ENCODE measurements at places on chromosomes 3 and 15.

DNA sequence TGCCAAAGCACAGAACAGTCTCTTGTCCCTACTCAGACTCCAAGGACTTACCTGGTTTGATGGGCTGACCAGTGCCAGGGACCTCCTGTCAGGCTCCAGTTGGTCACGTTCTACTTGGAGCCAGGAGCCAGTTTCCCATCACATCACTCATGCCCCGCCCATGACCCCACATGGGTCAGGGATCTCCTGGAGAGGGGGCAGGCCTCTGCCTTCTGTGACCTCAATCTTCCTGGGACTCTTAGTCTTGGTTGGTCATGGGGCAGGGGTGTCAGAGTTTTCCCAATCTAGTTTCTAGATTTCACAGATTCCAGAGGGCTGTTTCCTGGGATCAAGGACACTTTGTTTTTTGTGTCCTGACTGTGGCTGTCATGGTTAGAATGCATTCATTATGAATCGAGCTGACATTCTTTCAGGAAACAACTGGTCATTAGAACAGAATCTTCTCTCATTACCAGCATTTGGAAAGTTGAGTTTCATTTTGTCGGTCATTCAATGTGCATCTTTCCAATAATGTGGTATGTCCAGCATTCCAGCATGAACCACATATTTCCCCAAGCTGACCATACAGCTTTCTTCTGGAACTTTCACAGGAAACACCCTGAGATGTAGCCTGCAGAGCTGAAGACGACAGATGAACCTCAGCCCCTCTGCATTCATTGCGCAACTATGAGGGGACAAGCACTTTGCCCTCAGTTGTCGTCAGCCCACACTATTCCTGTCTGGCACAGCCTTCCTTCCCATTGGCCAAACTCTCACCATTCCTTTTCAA lies 19.8 kb downstream of the CYP19A1 start:
- DNase-seq: no peak

- no peak for DNase-seq
Observed at GRCh38 chr3:44111482-44111881, 130.2 kb upstream of the TOPAZ1 start.

DNA sequence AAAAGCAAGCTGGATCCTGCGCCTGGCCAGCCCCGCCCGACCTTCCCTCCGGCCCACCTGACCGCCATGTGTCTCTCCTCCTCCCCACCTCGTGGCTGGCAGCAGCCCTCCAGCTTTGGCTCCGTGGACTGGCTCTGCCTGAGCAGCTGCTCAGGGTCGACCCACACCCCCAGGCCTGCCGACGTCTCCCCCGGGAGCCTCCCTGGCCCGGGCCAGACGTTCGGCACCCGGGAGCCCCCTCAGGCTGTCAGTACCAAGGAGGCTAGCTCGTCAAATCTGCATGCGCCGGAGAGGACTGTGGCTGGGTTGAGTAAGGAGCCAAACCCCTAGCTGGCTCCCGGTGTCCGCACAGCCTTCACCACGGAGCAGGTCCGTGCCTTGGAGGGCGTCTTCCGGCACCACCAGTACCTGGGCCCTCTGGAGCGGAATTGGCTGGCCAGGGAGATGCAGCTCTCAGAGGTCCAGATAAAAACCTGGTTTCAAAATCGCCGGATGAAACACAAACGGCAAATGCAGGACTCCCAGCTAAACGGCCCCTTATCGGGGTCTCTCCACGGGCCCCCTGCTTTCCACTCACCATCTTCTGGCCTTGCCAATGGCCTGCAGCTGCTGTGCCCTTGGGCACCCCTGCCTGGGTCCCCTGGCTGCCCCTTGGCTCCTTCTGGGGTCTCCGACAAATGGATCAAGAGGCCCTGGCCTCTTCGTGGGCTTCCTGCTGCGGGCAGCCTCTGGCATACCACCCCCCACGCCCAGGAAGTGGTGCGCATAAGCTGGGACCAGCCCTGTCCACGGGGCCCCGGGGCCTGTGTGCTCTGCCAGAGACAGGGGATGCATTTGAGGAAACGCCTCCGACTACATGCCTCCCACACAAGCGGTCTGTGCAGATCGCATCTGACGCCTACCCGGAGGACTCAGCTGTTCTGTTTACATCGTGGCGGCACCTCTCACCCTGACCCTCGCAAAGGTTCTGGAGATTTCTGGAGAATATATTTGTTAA lies 345.0 kb downstream of the ZNF385D start:
- DNase-seq: no peak

DNA sequence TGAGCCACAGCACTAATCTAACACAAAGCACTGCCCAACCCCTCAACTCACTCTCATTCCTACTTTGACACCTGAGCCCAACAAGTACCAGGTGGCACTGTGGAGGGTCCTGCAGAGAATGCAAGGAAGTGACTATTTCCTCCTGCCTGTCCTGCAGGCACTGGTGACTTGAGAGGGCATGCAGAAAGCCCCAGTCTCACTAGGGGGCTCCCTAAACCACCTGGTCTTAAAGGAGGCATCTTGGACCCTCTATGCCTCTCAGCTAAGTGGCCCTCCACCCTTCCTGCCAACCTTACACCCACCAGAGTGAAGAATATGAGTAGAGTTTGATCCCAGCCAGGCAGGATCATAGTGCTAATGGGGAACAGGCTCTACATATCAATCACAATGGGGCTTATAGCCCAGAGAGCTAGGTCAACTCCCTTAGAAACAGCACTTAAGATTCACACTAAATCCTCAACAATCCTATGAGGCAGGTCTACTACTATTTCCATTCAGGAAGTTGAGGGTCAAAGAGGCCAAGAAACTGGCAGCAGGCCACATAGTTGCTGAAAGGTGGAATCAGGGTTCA lies 15.2 kb downstream of the TRAIP start:
- DNase-seq: peak; percentile 80

DNA sequence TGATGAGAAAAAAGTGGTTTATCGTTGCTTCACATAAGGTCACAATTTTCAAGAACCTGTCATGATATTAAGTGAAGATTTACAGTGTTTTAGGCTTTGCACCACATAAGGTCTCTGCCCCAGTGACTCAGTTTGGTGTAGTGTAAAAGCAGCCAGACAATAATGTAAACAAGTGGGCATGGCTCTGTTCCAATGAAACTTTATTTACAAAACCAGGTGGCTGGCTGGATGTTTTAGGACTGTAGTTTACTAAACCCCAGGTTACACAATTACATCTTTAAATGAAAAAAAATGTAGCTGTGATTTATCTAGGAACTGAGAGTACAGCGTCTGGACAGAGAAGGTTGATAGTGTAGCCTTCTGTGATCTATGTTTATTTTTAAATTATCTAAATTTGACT lies 9.7 kb upstream of the FBXL22 start:
- DNase-seq: no peak

- DNase-seq: no peak
Observed at GRCh38 chr3:72839057-72839456, 9.2 kb downstream of the SHQ1 start.

GRCh38 chr3:71651625-71652024 lies 68.1 kb upstream of the FOXP1 start:
- DNase-seq: no peak

- DNase-seq: no peak
Observed at GRCh38 chr15:35477312-35478262, 68.4 kb downstream of the DPH6 start.

- no peak for DNase-seq
Observed at GRCh38 chr3:124650798-124651197, 79.5 kb upstream of the UMPS start.

GRCh38 chr15:71509139-71509538 lies 301.2 kb upstream of the NR2E3 start:
- DNase-seq: no peak

- no peak for DNase-seq
Observed at GRCh38 chr15:50996641-50997040, 88.2 kb downstream of the AP4E1 start.

DNA sequence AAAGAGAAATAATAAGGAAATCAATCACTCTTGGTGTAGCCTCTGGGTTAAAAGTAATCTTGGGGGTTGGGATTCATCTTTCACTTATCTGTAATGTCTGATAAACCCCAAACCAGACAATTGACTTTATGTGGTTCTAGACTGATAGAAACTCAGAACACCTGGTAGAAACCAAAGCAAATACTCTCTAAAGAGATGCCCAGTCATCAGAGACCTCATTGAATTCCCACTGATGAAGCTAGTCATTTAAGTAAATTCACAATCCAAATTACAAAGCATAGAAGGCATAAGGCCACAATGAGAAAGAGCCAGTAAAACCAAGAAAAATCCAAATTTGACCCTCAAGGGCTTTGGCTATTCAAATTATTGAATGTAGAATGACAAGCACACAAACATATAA lies 250.6 kb downstream of the MBNL1 start:
- DNase-seq: no peak

DNA sequence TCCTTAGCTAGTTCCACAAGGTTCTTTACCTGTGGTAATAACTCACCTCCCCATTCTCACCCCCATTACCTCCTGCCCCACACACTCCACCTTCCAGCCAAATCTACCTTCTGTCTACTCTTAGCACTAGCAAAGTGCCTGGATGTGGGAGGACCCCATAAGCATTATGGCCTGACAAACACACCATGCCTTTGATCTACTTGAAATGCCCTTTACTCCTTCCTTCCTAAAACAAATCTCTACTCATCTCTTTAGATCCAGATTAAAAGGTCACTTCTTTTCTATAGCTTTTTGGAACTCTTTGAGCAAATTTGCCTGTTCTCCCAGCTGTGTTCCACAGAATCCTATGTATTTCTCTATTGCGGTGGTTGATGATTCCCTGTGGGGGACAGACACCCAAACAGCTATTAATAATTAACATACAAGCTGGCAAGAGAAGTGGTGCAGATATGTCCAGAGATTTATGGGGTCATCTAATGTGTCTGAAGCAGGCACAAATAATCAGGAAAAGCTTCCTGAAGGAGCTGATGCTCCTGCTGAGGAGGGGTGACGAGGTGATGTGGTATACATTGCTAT lies 34.0 kb downstream of the DGKG start:
- DNase-seq: no peak

GRCh38 chr3:114741066-114741465 lies 406.0 kb downstream of the ZBTB20 start:
- DNase-seq: no peak

DNA sequence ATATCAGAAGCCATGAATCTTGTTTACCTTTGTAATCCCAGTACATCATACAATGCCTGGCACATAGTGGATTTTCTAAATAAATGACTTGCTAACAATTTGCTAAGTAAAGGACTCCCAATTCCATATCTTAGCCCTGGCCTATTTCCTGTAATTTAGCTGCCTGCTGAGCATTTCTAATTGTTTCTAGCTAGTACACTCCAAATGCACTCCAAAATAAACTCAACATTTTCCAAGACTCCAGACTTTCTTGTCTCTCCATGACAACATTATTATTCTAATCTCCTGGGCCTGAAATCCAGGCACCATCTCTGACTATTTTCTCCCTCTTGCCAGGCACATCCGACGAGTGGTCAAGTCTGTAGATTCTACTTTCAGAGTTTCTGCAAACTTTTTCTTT lies 773.5 kb downstream of the SQOR start:
- no peak for DNase-seq
